D341Med (cell line): ENCODE measurements at places on chromosomes 16 and 17.

DNA sequence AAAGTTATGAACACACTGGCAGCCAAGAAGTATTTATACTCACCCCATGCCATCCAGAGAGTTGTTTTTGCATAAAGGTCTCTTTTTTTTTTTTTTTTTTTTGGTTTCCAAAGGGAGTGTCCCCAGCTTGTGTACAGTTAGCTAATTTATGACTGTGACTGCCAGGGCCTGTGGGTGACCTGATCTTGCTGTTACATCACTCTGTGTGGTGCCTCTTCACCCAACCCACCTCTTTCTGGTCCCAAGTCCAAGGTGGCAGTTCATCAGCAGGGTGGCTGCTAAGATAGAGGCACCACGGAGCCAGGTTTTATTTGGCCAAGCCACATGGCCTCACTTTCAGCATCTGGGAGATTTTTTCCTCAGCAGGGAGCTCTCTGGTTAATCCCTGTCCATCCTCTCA lies at the start of gene NOS2:
Gene NOS2, minus strand, starts transcription at position 8 of the 400 bp plus-strand sequence. CDS start 1,720 bp downstream, outside the sequence.
- DNase-seq: no peak

GRCh38 chr16:85052536-85052935 lies 24.9 kb downstream of the KIAA0513 start:
- DNase-seq: no peak

DNA sequence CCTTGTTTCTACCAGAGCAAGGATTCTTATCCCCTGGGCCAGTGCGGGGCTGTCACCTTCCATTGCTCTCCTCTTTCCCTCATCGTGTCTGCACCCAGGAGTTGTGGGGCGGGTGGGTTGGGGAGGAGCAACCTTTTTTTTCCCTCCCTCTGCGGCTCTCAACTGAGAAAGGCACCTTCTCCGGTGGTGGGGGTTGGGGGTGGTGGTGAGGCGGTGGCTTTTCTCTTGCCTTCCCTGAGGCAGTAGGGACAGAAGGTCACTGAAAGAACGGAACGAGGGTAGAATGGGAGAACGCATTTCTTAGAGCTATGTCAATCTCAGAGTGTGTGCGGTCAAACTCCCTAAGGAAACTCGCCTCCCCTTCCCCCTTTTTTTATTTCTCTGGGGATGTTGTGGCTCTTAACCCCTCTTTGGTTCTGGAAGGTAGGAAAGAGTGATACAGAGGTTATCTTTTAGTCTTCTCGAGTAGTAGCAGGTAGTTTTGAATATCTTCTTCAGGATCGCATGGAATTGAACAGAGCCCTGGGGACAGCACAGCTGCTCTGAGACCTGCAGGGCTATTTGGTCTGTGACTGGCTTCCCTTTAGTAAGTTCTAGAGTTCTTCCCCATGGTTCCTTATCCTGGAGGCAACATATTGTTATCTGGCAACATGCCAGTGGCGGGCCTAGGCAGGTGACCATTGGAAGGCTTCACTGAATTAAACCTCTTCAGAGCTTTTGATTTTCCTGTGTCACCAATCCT lies 994 bp downstream of the CLTC start:
- DNase-seq: peak; percentile 57

DNA sequence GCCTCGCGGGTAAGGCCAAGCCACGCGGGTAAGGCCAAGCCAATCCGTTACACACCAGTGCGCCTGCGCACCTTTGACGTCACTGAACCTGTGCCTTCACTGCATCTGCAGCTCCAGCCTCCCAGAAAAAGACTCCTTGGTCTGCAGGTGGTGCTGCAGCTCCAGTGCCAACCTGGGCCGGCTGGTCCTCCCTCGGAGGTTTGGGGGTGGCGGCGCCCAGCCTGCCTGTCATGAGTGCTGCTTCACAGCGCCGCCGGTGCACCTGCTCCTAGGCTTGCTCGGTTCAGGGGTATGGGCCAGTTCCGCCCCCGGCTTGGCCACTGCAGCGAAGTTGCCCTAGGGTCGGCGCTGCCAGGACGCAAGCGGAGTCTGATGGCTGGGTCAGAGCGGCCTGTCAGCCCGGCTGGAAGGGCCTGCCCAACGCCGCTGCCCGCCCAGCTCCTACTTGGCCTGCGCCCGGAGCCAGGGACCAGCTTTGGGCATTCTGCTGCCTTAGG lies 146.6 kb downstream of the USP22 start:
- no peak for DNase-seq

GRCh38 chr17:82104797-82105416 lies 6.9 kb upstream of the FASN start:
- no peak for DNase-seq

- no peak for DNase-seq
Observed at GRCh38 chr17:82015311-82015971, 7.2 kb downstream of the CENPX start.

DNA sequence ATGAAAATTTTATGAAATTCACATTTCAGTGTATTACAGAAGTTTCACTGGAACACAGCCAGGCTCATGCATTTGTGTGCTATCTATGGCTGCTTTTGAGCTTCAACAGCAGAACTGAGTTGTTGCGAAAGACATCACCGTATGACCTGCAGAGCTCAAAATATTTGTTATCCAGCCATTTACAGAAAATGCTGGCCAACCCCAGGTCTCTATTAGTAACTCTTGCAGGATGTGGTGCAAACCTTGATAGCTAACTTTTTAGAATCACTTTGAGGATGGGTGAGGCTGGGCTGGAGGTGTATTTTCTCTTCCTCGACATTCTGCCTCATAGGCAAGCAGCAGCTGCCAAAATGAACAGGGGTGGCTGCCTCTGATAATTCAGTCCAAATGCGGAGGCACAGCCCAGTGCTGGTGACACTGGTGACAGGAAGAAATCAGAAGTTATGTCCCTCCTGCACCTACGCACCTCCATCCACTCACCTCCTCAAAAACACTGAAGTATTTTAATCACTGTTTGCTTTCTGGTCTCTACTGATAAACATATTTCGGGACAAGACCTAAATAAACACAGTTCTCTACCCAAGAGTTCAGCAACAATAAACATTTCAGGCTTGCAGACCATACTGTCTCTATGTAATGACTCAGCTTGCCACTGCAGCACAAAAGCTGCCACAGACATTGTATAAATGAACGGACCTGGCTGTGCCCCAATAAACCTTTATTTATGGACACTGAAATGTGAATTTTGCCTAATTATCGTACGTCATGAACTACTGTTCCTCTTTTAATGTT lies 28.5 kb downstream of the ARHGAP17 start:
- no peak for DNase-seq

DNA sequence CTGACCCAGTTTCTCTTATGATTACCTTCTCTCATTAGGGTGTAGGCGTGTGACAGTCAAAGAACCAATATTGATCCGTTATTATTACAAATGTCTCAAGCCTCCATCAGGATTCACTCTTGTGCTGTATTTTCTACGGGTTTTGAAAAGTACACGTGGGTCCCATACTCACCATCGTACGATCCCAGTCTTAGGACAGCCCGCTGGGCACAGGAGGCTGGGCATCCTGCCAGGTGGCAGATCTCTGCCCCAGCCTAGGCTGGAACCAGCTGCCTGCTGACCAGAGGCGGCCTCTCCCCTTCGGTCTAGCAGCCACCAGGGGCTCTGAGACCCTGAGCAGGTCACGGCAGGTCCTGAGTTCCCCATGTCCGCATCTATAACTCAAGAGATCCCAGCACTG lies 2.0 kb upstream of the METRNL start:
- no peak for DNase-seq

DNA sequence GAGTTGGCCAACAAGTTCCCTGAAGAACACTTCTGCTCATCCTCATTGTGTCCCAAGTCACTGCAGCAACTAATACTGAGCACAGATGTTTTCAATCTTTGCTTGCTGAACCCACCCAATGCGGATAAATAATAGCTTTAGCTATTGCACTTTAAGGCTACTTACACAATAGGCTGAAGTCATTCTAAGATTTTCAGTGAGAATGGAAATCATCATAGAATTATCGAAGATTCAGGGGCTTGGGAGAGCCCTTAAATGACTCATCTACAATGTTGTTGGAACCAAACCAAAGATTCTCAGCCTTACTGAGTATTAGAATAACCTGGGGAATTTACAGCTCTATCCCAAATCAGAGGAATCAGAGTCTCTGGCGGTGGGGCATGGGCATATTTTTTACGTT lies 51.2 kb downstream of the SYCE1L start:
- no peak for DNase-seq

- no peak for DNase-seq
Observed at GRCh38 chr17:74573169-74573568, 5.9 kb upstream of the CD300H start.

DNA sequence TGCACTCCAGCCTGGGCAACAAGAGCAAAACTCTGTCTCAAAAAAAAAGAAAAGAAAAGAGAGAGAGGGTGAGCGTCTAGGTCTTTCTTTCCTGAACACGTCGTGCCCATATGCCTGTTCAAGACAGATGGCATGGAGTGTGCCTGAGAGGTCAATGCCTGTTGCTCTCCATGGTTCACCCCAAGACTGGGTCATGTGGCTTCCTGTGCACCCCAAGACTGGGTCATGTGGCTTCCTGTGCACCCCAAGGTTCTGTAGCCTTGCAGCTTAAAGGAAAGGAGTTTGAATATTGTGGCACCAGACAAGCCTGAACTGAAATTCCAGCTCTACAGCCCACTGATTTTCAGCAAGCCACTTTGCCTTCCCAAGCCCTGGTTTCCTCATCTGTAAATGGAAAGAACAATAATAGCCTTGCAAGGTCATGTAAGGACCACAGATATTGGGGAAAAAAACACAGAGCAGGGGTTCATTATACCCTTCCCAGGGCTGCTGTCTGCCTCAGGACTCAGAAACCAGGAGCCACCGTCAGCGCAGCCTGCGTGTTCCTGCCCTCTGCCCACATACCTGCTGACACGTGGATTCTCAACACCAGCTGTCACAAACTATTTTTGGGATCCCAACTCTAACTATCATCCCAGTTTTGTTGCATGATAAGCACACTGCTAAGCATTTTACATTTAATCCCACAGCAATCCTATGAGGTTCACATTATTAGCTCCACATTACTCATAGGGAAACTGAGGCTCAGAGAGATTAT lies 18.0 kb upstream of the NAGS start:
- DNase-seq: peak; percentile 28

DNA sequence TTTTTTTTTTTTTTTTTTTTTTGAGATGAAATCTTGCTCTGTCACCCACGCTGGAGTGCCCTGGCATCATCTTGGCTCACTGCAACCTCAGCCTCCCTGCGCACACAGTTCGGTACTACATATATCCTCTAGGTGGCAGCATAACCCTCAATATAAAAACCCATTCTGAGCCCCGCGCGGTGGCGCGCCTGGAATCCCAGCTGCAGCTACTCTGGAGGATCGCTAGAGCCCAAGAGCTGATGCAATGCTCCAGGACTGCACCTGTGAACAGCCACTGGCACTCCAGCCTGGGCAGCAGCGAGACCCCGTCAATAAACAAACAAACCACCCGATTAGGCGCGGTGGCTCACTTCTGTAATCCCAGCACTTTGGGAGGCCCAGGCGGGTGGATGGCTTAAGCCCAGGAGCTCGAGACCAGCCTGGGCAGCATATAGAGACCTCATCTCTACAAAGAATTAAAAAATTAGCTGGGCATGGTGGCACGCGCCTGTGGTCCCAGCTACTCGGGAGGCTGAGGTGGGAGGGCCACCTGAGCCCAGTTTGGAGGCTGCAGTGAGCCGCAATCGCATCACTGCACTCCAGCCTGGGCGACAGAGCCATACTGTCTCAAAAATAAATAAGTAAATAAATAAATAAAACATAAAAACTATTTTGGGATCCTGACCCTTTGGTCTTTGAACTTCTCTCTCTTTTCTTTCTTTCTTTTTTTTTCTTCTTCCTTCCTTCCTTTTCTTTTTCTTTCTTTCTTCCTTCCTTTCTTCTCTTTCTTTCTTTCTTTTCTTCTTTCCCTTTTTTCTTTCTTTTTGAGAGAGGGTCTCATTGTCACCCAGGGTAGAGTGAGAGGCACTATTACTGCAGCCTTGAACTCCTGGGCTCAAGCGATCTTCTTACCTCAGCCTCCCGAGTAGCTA lies 15.4 kb upstream of the AKAP10 start:
- peak; percentile 73 for DNase-seq

GRCh38 chr17:17435323-17435722 lies 41.5 kb upstream of the MED9 start:
- no peak for DNase-seq

DNA sequence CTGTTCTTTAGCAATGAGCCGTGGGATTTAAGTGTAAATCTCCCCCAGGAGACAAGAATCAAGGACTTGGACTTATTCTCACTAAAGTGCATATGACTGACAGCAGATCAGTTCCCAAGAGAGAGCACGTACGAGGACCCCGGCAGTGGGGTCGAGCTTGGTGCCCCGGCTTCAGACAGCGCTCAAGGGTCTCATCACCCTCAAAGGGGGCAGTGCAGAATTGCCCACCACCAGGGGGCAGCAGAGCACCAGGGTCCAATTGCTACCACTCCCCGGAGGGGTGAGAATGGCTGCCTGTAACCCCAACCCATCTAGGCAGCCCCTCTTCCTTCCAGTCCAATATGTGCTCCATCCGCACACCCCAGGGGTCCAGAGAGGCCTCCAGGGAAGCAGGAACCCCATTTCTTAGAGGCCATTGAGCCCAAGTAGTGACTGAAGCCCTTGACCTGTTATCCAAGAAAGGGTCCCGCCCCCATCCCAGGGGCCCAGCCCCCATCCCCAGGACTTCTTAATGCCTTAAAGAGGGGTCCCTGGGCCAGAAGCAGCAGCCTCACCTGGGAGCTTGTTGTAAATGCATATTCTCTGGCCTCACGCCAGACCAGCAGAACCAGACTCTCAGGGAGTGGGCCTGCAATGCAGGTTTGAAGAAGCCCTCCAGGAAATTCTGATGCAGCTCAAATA lies 86.1 kb downstream of the ZDHHC7 start:
- peak; percentile 77 for DNase-seq

DNA sequence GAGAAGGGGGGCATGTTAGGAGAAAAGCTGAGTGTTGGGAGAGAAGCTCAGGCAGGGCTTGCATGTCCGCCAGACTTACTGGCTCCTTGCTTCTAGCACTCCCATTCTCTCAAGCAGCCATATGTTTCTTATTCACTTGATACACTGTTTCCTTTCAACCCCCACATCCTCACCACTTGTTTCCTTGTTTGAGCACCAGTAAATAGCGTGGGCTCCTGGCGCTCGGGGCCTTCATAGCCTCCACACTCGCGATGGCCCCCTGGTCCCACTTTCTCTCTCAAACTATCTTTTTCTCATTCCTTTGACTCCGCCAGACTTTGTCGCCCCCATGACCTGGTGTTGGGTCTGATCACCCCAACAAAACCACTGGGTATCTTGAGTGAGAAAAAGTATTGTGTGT lies 16.6 kb downstream of the ATP5PD start:
- DNase-seq: no peak

- no peak for DNase-seq
Observed at GRCh38 chr16:87127061-87127765, 190.0 kb downstream of the C16orf95 start.

DNA sequence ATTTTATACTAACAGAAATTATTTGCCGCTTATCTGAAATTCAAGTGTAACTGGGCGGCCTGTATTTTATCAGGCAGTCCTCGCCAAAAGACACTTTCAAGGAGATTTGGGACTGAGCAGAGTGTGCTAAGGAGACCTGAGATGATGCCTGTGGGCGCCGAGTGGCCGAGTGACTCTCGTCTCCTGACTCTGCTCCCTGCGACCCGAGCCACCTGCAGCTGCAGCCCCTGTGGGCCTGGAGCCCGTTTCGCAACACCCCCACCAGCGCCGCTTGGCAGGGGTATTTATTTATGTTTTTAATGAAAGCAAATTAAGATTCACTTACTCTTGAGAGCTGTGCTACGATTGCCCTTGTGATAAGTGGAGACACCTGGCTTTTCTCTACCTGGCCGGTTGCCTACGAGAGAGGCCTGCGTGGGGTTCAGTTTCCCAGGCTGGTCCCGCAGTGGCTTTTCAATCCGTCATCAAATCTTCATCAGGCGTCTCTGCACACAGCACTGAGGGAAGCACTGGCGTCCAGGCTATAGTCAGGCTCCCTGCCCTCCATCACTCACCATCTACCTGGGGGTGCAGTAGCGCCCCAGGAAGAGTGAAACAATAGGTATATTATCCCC lies 124.0 kb downstream of the SEC14L1 start:
- no peak for DNase-seq
